Eye (tissue), 1 donor: ENCODE measurements at places on chromosomes 5 and 9.
A peak's percentile ranks its signal among the peaks of the same experiment; 100 is the strongest.

GRCh38 chr5:69432412-69433206 lies 17.7 kb downstream of the MARVELD2 start:
- no peak for DNase-seq

- DNase-seq = peak; percentile 90
Measured at GRCh38 chr9:100427366-100428263, 672 bp downstream of the MSANTD3 start.

DNA sequence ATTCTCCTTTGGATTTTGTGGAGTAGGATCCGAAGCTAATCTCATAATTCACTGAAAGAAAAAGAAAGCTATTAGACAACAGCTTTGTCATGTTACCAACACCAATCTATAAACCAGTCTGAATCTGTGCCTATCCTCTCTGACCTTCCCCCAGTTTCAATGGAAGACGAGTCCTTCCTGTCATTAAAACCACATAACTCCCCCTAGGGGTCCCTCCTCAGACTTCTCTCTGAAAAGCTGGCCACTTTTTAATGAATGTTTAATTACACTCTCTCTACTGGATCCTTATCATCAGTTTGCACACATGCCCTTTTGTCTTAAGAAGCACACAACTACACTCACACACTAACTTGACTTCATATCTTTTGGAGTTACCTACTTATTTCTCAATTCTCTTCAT lies 98.0 kb upstream of the TSLP start:
- no peak for DNase-seq

DNA sequence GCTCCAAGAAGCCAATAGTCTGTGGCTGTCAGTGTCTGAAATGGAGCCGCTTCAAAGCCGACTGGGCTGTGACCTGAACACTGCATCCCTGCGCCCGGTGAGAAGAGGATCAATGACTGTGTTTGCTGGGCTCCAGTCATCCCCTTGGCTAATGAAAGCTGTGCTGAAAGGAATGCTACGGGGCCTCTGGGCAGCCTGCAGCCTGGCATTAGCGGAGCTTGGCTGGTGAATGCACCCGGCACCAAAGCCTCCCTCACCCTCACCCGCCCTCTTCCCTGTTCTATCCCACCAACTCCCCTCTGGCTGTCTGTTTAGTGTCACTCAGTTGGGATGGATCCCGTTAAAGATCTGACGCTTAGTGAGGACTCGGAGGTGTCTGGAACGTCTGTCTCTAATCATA lies 355.3 kb downstream of the BNC2 start:
- DNase-seq = peak; percentile 71

GRCh38 chr5:91493086-91493485 lies 110.0 kb upstream of the ARRDC3 start:
- no peak for DNase-seq

- DNase-seq = no peak
Measured at GRCh38 chr5:120043431-120043830, 414.1 kb downstream of the FAM170A start.

GRCh38 chr5:77867914-77868313 lies 91.8 kb upstream of the TBCA start:
- no peak for DNase-seq

DNA sequence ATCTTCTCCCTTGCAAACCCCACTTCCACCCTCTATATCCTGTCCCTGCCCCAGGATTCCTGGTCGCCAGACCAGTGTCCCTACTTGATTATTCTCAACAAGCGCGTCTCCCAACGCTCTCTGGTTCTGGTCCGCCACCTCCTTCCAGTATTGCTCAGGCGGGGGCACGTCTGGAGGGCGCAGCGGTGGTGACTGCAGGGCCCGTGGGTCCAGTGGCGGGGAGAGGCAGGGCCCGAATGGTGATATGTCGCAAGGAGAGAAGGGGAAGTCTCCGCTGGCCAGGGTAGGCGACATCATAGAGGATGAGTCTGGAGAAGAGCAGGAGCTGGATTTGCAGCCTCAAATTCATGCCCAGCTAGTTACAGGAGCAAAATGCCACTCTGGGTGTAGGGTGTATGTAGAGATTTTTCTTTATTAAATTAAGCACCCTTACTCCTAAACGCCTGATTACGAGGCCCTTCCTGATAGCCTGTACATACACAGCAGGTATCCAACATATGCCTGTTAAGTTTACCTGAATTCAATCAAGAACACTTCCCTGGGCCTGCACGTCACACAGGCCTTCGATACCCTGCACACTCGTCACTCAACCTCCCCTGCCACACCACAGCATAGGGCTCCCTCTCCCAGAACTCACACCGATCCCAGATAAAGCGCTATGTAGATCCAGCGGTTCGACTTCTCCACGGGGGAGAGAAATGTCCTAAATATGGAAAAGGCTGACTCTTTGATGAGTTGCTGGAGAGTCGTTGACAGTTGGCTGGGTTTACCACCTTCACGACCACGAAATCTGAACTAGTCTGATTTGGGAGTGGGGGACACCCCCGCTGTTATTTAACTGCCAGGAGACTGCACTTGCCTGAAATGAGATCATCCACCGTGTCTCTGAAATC lies 4.8 kb downstream of the MCIDAS start:
- peak; percentile 59 for DNase-seq

GRCh38 chr5:138033907-138034306 lies 1.0 kb upstream of the FAM13B start:
- no peak for DNase-seq

- DNase-seq = no peak
Measured at GRCh38 chr9:97944612-97945011, 6.6 kb upstream of the HEMGN start.

DNA sequence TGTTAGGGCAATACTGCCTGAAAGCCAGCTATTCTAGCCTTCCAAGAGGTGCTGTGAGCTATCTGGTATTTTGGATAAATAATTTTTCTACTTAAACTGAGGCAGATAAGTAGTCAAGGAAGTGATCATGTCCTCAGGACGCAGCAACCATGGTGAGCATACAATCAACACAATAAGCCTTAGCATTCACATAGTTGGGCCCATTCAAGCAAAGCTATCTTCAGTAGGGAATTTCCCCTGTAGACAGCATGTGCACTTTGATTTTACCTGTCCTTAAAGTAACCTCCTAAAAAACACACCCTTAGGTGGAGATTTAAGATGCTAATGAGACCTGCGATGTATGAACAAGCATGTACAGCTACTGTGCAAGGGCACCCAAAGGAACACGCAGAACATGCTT lies 76.2 kb upstream of the HCN1 start:
- DNase-seq = no peak
